ENCODE measurements at places on chromosomes 7 and 10.

- no peak for DNase-seq
Observed at GRCh38 chr10:11863353-11864109, 40.4 kb downstream of the PROSER2 start.

DNA sequence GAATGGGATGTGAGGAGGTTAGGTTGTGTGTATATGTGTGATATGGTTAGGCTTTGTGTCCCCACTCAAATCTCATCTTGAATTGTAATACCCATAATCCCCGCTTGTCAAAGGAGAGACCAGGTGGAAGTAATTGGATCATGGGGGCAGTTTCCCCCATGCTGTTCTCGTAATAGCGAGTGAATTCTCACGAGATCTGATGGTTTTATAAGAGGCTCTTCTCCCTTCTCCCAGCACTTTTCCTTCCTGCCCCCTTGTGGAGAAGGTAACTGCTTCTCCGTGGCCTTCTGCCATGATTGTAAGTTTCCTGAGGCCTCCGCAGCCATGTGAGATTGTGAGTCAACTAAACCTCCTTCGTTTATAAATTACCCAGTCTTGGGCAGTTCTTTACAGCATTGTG is 47.3 kb downstream of the NPVF start:
- DNase-seq, result no peak

DNA sequence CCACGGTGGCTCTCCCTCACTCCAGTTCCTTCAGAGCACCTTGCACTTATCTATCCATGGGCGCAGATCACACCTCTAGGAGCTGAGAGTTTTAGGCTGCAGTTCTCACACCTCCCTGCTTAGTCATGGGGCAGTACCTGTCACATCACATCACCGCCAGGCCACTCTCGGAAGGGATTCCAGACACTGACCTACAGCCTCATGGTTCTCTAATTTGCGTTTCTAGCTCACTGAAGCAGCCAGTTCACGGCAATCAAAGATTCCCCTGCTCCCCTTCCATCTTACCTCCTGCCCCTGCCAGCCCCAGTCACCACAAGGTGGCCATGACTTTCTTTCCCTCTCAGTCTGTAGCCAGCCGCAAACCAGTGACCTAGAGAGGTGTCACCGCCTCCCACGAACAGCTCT is 34.2 kb downstream of the ADRB1 start:
- DNase-seq, result no peak

DNA sequence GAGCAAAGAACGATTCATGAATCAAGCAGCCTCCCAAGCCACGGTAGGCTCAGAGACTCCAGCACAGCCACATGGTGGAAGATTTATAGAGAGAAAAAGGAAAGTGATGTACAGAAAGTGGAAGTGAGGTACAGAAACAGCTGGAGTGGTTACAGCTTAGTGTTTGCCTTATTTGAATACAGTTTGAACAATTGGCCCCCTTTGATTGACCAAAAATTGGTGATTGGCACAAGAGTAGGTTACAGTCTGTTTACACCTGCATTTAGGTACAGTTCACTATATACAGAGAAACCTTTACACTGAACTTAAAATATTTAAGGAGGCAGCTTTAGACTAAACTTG is 136.4 kb upstream of the ASAH2 start:
- no peak for DNase-seq

DNA sequence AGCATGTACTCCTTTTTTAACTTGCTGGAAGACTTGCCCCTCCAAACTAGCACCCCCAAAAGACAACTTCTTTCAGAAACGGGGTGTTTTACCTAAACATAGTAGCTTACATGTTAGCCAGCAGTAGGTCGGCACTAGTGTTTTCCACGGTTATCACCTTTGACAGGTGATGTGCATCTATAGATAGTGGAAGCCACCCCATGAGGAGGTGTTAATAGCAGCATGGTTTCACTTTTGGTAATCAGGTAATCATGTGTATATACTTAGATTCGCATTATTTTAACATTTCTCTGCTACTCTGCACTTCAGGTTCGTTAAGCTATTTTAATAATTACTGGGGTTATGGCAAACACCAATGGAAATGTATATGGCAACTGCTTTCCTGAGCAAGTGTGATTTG is 17.6 kb downstream of the SRI start:
- DNase-seq, result no peak

- no peak for DNase-seq
Observed at GRCh38 chr7:116455009-116455408, 44.5 kb upstream of the CAV2 start.

DNA sequence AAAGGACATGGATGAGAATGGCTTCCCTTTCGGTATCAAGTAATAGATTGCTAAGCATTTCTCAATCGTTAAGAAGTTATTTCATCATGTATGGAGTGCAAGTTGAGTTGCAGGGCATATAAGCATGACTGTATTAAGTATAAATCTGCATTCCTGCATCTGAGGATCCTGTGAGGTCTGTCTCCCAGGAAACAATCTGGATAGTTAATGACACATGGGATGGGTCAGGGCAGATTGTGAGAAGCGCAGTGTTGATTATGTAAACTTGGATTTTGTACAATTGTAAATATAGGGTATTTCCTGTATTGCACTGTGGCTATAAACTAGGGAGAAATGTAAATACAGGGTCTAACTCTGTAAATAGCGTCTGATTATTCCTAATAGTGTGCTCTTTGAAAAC is 102.6 kb downstream of the PLXDC2 start:
- no peak for DNase-seq

All from epithelial cell of proximal tubule (primary cell).